ENCODE measurements at places on chromosomes 4 and X.

DNA sequence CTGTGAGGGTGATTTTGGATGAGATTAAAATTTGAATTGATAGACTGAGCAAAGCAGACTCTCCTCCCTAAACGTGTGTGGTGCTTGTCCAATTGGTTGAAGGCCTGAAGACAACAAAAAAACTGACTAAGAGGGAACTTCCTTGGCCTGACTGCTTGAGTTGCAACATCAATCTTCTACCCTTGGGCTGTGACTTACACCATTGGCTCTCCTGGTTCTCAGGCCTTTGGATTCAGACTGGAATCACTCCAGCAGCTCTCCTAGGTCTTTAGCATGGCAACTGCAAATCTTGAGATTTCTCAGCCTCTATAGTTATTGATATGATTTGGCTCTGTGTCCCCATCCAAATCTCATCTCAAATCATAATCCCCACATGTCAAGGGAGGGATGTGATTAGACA lies 49.7 kb upstream of the IGFBP7 start:
- no peak for DNase-seq

DNA sequence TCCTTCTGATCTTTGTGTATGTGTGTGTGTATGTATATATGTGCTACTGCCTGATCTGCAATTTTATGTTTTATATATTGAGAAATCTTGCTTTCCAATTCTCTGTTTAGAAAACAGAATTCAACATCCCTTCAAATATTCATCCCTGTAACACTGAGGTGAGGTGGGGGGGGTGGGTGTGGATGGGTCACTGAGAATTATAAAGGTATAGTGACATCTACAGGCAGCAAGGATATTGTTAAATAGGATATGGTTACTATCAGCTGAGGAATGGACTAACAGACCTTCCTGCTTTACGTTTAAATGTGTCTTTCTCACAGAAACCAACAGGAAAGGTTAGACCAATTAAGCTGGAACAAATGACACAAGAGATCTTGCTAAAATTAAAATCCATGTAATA lies 19.0 kb upstream of the MAGEB2 start:
- no peak for DNase-seq

DNA sequence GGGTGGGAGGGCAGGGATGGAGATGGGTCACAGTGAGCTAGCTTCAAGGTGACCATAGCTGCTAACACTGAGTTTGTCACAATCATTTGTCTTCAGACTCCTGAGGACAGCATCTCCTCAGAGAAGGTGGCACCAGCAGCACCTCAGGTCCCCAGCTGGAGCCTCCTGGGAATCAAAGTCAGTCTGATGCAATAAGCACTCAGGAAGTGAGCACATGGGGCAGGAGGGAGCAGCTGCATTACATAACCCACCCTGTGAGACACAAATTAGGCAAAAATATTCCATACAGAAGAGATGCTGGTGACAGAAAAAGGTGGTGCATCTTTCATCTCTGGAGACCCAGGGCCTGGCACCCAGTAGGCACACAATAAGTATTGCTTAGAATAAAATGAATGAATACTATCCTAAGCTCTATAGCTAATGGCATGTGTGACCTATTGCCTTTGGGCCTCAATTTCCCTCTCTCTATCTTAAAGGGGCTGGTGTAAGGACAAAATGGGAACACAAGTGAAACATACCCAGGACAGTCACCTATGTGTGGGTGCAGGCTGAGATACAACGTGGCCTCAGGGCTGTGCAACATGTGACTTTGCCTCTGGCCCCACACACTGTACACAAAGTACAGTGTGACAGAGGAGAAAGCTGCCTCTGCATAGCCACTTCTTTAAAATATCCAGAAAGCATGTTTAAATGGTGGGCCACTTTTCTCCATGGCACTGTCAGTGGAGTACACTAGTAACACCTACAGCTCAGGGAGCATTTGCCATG lies 37.1 kb downstream of the SLC39A8 start:
- DNase-seq: no peak

- no peak for DNase-seq
Measured at GRCh38 chrX:83504721-83505479, 3.2 kb upstream of the POU3F4 start.

GRCh38 chrX:119340606-119341205 lies 58.4 kb upstream of the SLC25A43 start:
- DNase-seq: no peak

- DNase-seq: no peak
Measured at GRCh38 chr4:148214529-148215166, 227.6 kb downstream of the NR3C2 start.

- DNase-seq: no peak
Measured at GRCh38 chr4:13627178-13627605, 333 bp downstream of the BOD1L1 start.

- no peak for DNase-seq
Measured at GRCh38 chr4:140884431-140885058, 128.4 kb upstream of the TBC1D9 start.

DNA sequence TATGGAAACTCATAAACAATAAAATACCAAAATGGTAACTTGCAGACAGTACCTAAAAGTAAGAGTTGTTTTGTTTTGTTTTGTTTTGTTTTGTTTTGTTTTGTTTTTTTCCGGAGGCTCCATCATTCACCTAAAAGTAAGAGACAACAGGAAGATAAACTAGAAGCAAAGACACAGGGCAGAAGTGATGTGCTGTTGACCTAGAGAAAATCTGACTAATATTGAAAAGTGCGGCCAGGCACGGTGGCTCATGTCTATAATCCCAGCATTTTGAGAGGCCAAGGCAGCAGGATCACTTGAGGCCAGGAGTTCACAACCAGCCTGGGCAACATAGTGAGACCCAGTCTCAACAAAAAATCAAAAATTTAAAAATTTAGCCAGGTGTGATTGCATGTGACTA lies 5.6 kb upstream of the CENPC start:
- no peak for DNase-seq

DNA sequence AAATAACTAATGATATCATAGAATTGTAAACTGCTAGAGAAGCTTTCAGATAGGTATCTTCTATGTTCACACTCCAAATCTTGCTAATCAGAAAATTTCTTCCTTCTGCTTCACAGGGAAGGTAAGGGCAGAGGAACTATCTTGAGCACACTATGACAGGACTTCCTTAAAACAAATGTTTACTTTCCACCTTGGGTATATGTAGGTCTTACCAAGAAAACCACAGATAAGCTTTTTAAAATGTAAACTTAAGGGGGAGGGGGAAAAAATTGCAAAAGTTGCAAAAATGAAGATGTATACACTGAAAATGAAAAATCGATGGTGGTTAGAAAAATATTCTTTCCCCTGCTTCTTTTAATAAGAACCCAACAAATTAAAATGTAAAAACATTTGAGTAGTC lies 30.9 kb downstream of the YTHDC1 start:
- DNase-seq: no peak

GRCh38 chr4:76420762-76421581 lies at the start of gene CCDC158:
CCDC158 (minus strand) TSS chr4:76421141; CDS start chr4:76403207, 17,934 bp downstream.
- DNase-seq: peak; percentile 46

DNA sequence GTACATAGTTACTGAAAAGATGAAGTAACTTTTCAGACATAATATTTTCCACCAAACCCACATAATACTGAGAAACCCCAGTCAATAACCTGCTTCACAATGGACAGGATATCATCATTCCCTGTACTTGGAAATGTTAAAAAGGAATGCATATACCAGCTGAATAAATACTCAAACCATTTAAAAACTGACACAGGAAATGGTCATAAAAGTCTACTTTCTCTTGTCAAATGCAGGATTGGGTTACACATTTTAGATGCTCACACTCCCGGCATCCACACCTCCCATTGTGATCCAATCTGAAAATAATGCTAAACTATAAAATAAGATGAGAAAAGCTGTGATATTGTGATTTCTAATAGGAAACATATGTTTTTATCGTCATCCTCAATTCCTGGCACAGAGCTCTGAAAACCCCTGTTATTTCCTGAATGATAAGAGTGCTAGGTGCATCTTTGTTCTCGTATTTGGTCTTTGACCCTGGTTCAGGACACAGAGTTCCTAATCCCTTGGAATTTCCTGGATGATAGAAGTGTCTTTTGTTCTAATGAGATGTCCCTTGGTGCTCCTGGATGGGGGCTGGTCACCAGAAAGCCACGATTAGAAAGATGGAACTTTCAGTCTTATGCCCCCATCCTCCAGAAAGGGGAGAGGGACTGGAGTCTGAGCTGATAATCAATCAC lies 821.3 kb downstream of the TRIML1 start:
- DNase-seq: no peak

- DNase-seq: no peak
Measured at GRCh38 chrX:109874548-109874947, 128.4 kb upstream of the TMEM164 start.

DNA sequence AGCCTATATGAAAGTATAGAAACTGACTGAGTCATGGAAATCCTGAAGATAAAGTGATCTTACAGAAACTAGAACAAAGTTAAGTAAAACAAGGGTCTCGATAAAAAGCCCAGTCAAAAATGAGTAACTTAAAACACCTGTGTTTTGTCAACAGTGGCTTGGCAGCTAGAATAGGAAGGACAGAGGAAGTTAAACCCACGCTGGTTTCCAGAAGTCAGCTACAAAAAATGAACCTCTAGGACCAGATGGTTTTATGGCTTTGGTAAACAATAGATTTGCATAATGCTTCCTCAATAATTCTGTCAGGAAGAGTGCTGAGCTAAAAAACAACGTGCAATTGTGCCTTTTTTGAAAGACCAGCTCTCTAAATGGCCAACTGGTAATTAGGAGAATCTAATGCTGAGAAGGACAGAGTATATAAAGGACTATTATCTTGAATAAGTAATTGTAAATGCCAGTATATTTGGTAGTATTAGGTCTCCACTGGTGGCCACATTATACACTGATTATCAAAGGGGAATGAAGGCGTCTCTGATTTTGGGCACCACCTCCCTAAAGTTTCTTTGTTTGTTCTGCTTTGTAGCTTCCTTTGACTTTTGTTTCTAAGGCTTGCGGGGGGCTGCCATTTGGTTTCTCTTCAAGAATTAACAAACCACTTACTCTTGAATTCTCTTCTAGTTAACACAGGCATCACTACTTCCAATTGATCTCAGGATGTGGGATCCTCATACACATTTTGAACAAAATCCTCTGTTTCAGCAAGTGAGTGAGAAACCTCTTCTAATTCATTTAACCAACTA lies 72.2 kb upstream of the PPP3CA start:
- no peak for DNase-seq

GRCh38 chr4:93317561-93317960 lies 511.0 kb upstream of the ATOH1 start:
- DNase-seq: no peak

DNA sequence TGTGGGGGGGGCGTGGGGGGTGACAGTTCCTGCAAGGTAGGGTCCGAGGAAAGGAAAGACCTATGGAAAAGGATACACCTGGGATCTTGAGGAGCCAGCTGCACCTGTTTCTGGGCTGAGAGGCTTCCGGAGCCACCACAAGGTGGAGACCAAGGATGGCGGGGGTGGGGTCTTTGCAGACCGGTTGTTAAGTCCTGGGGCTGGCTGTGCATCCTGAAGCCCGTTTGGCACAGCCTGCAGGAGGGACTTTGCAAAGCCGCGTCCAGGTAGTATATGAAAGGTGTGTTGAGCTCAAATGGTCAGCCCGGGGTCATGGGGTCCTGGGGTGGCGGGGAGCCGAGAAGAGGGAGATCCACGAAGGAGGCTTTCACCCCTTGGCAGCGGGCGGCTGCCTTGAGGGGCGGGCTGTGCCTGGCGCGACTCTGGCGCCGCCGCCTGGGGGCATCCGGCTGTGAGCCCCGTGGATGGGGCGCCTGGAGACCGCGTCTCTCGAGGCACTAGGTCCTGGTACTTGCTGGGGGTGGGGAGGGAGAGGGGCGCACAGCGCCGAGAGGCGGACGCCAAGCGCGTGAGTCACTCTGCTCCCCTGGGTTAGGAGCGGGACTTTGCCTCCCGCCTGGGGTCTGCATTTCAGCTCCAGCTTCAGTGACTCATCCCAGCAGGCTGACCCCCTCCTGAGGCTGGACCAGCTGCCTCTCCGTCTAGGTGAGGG lies 58.2 kb upstream of the DYNLT3 start:
- peak; percentile 6 for DNase-seq

DNA sequence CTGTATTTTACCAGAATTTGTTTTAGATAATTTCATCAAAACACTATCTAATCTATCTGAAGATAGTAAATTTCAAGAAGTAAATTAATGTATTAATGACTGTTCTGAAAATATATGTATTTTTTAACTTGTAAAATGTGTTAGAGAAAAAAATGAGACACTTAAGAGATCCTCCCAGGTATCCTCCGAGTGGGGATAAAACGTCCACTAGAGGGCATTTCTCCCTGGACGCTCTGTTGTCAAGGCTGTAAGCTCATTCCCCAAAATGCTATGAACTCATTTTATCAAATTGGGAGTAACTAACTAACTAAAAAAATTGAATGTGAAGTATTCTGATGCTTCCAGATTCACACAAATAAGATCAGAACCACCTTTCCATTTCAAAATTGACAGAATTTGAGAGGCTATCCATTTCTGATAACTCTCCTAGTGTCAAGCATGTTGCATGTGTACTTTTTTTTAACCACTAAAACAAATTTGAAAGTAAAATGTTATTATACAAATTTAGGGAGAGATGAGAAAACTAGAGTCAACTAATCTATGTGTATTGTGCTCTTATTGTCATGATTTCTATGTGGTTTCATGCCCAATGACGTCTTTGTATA lies 337.3 kb upstream of the HS3ST1 start:
- DNase-seq: no peak

DNA sequence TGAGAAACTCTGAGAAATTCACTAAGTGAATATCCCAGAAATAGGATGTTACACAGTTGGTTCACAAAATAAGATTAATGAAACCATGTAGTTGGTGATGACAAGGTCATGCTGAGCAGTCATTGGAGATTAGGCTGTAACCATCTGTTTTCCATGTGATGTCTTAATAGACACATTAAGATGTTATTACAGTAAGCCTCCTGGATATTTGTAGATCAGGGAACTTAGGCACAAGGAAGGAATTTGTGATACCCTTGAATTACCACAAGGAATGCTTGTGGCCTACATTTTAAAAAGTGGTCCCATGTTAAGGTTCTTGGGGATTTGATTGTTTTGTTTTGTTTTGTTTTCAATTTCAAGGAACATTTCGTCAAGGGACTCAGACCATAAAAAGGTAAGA lies 185.6 kb upstream of the BANK1 start:
- DNase-seq: no peak

GRCh38 chr4:75046641-75047040 lies 113.7 kb downstream of the PARM1 start:
- no peak for DNase-seq

DNA sequence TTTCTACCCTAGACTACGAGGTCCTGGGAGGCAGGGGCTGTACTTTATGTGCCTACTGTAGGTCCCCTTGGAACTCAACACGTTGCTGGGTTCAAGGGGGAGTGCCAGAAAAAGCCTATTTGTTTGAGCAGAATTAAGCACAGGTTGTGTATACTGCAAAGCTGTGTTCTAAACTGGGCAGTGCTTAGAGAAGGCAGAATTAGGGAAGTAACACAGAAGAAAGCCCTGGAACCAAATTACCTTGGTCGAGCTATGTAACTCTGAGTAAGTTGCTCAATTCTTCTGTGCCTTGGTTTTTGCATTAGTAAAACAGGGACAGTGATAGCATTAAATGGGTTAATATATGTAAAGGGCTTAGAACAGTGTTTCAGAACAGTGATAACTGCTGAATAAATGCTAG lies 245.0 kb upstream of the SFRP2 start:
- no peak for DNase-seq
